ENCODE measurements at places on chromosomes 1 and 21.

GRCh38 chr1:187509091-187509490 is 680.3 kb downstream of the PLA2G4A start:
- no peak for DNase-seq

- no peak for DNase-seq
Observed at GRCh38 chr1:161273402-161273801, 14.9 kb downstream of the PCP4L1 start.

- DNase-seq: peak; percentile 43
Observed at GRCh38 chr1:9128520-9129265, at the start of gene GPR157. Gene GPR157, minus strand, starts transcription at chr1:9129102. Its CDS starts 75 bp downstream, at chr1:9129027.

GRCh38 chr1:61081144-61081685 is 1.1 kb upstream of the NFIA start:
- DNase-seq: no peak

DNA sequence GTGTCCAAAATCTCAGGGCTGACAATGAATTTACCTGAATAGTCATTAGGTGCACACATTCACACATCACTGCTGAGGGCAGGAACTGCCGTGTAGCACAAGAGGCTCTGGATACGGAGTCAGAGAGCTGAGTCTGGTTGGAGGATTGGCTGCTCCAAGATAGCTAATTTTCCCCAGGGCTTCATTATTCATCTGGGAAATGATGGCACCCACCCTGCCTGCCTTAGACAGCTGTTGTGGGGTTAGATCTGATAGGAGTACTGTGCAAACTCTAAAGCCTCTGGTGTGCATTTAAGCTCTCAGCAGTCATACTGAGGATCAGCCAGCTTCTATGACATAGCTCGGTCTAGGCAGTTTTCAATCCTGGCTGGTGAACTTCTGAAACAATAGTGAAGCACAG is 67.0 kb downstream of the LMX1A start:
- no peak for DNase-seq

DNA sequence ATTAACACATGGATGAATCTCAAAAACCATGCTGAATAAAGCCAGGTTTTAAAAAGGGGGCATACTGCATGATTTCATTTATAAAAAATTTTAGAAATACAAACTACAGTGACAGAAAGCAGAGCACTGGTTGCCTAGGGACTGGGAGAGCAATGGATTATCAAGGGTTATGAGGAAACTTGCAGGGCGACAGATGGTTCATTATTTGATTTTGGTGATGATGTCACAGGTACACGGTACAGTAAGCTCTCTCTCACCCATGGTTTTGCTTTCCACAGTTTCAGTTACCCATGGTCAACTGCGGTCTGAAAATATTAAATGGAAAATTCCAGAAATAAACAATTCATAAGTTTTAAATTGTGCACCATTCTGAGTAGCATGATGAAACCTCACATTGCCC is 14.1 kb downstream of the VAMP4 start:
- DNase-seq: no peak

DNA sequence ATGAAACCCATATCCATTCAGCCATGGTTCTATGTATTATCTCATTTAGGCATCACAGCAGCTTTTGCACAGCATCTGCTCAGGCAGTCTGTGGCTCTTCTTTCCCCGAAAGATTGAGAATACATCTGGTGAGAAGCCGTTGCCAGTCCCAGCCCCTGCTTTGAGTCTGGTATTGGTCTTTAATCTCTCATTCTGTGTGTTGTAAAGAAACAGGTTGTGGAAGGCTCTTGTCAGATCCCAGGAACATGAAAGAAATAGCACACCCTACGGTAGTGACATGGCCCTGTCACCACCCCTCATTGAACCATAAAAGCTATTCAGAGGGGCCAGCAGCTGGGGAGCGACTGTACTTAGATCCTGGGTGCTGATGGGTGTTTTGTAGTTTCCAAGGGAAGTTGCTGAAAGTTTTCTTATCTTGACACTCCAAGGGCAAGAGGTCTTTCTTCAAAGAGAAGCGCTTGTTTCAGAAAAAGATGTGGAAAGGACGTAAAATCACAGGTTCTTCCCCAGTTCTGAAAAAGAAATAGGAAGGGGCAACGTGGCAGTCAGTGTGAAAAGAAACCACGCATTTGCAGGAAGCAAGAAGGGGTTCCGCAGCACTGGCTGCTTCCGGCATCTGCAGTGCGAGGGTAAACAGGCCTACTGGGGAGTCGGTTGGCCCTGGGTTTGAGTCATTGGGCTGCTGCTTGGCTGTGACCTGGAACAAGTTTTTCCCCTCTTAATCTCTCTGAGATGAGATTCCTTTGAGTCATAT is 145.0 kb downstream of the DHRS3 start:
- no peak for DNase-seq

- DNase-seq: no peak
Observed at GRCh38 chr1:220966881-220967611, 87.8 kb downstream of the HLX start.

GRCh38 chr1:14020006-14020405 is 320.0 kb downstream of the PRDM2 start:
- no peak for DNase-seq
